ENCODE measurements at places on chromosomes 7 and 10.
A peak's percentile ranks its signal among the peaks of the same experiment; 100 is the strongest.

DNA sequence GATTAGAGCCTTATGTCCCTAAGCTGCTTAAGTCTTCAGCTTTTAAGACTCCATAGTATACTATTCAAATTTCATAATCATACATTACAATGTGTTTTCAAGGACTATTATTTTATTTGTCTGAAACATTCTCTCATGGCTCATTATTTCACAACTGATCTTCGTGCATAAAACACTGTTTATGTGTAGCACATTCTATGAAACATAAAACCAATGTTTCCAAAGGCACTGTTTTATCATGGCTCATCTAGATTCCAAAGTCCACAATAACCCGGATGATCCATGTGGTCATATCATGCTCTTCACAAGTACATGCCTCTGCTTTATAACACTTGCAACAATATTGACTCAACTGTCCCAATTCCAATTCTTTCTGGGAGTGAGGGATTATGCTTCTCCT is 806.1 kb downstream of the TNS3 start:
- no peak for DNase-seq

- DNase-seq: no peak
Observed at GRCh38 chr7:158512869-158513268, 74.8 kb downstream of the PTPRN2 start.

DNA sequence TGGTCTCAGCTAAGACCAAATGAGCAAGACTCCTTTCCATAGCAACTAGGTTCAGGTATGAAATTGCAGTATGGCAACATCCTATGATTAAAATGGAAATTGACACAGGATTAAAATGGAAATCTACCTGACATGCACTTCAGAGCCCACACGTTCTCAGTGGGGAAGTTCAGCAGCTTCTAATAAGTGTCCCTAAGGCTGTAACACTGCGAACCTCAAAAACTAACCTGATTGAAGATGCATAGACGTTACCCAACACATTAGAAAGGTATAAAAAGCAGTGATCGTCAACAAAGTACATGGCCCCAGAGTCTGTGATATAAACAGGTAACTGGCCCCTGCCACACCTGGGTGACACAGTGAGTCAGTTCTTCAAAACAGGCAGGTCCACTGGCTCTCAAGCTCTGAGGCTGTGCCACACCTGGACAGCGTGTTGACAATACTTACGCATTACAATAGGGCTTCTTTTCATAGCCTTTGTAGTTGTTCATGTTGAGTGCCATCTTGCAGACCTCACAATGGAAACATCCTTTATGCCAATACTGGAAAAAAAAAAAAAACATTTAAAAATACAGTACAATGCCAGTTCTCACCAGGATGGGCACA is 274.9 kb upstream of the NEBL start:
- no peak for DNase-seq

- DNase-seq: peak; percentile 40
Observed at GRCh38 chr7:65798111-65799075, 74.5 kb upstream of the VKORC1L1 start.

DNA sequence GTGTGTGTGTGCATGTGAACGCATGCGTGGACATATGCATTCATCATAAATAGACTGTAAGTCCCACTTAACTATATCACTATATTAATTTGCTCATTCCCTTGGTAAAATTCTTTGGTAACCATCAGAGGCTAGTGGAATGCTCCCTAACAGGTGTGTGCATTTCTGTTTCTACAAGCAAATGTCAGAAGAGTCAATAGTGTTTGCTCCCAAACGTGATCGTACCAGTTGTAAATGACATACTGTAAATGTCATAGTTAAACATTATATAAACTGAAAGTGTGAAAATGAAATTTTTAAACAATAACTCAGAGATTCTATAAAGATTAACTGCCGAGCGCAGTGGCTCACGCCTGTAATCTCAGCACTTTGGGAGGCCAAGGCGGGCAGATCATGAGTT is 94.6 kb downstream of the ANLN start:
- DNase-seq: no peak
